ENCODE measurements at places on chromosomes 13 and 19. TPM values are rescaled to one million over a fixed set of nuclear protein-coding genes. Genes with fewer than 3 reads are reported as not detected.
A peak's percentile ranks its signal among the peaks of the same experiment; 100 is the strongest.

Gene ZIC2
- total RNA-seq, result not detected

Gene NOTCH3
- total RNA-seq, result 67.9 TPM

Gene SIGLEC10
- 12.6 TPM for total RNA-seq

Gene TNFRSF19
- 17.9 TPM for total RNA-seq

Gene ZNF134
- 18.9 TPM for total RNA-seq

Gene RNF225
- total RNA-seq, result 0.55 TPM

- H3K27ac ChIP-seq, result no peak overlapping the region
- no peak overlapping the region for H3K4me3 ChIP-seq
- no peaks in the 10 kb centered on the region for H3K27me3 ChIP-seq
- no peaks in the 10 kb centered on the region for H3K4me1 ChIP-seq
- DNase-seq, result no peak
These were observed 692.7 kb downstream of the UQCRFS1 start for GRCh38 chr19:28519952-28520861.

GRCh38 chr13:103351035-103351828 lies 285.0 kb upstream of the SLC10A2 start:
- no peaks in the 10 kb centered on the region for H3K36me3 ChIP-seq
- H3K4me3 ChIP-seq, result no peak overlapping the region
- no peak for DNase-seq
- H3K4me1 ChIP-seq, result no peaks in the 10 kb centered on the region
- no peaks in the 10 kb centered on the region for H3K27me3 ChIP-seq

DNA sequence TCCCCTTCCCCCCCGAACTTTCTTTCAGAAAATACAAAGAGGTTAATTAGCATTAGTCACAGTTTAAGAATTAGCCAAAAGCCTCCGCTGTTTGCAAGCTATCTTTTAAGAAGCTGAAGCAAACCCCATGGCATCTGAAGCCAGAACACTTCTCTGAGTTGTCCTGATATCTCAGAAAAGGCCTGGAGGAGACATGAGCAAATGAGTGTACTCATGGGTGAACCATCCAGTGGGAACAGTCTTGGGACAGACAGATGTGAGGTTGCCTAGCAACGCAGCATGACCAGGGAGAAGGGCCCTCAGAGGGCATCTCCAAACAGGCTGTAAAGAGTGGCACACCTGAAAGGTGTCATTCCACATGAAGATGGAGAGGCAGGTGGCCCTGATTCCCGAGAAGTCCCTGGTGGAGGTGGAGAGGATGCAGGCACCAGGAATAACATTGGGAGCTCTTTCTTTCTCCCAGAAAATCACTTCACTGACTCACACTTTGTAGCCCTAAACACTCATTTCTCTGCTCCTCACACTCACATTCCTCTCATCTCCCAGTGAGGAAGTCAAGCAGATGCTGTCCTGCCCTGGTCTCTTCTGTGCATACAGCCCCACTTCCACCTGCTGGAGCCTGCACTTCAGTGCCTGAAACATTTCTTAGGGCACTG lies 87.0 kb upstream of the TSHZ3 start:
- no peak for DNase-seq
- no peaks in the 10 kb centered on the region for H3K36me3 ChIP-seq
- H3K27ac ChIP-seq, result no peak overlapping the region
- no peak overlapping the region for H3K4me3 ChIP-seq
- H3K4me1 ChIP-seq, result no peaks in the 10 kb centered on the region

DNA sequence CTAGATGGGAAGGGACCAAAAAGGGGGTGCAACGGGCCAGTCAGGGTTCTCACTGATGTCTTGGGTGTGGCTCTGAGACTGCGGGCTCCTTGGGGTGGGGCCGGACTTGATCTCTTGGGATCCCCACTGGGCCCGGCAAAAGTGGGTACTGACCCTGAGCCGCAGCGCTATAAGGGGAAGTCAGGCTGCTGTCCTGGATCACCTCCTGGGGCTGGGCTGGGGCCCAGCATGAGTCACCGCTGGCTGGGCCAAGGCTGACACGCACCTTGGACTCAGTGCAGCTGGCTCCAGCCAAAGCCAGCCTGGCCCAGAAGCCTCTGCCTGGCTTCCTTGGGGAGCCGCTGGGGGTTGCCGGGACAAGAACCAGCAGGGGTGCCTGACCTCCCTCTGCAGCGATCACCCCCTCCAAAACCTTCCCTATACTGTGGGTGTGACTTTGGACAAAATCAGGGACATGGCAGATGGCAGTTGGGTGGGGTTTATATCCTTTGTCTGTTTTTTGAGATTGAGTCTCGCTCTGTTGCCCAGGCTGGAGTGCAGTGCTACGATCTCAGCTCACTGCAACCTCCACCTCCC lies 617 bp upstream of the IQCN start:
- peaks cover 35% of the 10 kb centered on the region for H3K4me1 ChIP-seq
- H3K27ac ChIP-seq, result peak overlapping the region; percentile 25
- H3K4me3 ChIP-seq, result no peak overlapping the region
- peak; percentile 85 for DNase-seq
- no peaks in the 10 kb centered on the region for H3K27me3 ChIP-seq

DNA sequence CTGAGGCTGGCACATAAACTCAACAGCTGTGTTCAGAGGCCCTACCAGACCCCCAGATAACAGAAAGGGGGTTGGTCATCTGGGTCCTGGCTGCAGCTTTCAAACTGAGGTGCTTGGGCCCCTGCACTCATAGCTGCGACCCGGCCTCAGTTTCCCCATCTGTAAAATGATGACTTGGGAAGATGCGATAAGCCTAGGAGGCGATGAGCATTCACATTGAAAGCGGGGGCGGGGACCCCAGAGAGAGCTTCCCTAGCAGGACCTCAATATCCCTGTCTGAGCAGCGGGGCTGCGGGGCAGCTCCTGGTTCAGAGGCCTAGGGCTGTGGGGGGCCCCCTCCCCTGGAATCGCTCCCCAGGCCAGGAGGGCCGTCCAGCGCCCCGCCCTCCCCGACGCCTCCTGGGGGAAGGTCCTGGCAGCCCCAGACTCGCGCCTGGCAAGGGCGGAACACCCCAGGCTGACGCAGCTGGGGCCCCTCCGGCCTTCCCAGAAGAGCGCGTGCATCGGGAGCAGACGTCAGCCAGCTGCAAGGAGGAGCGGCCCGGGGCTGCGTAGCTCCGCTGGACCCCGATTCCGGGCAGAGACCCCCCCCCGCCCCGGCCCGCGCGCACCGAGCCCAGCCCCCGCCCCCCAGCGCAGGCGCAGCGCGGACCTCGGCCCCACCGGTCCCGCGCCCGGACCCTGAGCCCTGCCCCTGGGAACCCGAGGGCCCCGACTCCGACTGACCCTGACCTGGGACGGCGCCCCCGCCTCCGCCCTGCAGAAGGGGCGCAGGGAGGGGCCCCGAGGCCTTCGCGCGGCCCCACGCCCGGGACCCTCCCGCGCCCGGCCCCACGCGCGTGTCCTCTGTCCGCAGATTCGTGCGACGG lies 3.5 kb downstream of the FSTL3 start:
- peak overlapping the region; percentile 68 for H3K4me3 ChIP-seq
- H3K36me3 ChIP-seq, result no peaks in the 10 kb centered on the region
- peak; percentile 83 for DNase-seq
- no peaks in the 10 kb centered on the region for H3K27me3 ChIP-seq
- peaks cover 19% of the 10 kb centered on the region for H3K4me1 ChIP-seq
- H3K27ac ChIP-seq, result peak overlapping the region; percentile 93

All from upper lobe of right lung (tissue), 1 donor.